ENCODE measurements at places on chromosomes 2 and 18.

- DNase-seq: no peak
Measured at GRCh38 chr18:25279133-25279532, 72.8 kb downstream of the ZNF521 start.

DNA sequence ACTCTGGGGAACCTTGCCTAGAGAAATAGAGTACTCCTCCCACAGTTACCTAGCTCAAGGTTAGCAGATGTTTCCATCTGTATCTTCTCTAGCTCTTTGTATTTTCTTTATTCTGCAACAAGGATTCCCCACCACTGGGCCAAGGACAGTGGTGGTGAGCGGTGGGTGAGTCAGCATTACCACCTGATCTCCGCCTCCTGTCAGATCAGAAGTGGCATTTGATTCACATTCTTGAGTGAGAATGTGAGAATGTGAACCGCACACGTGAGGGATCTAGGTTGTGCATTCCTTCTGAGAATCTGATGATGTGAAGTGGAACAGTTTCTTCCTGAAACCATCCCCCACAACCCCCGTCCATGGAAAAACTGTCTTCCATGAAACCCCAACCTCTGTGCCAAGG is 9.0 kb downstream of the EPB41L3 start:
- DNase-seq: no peak

DNA sequence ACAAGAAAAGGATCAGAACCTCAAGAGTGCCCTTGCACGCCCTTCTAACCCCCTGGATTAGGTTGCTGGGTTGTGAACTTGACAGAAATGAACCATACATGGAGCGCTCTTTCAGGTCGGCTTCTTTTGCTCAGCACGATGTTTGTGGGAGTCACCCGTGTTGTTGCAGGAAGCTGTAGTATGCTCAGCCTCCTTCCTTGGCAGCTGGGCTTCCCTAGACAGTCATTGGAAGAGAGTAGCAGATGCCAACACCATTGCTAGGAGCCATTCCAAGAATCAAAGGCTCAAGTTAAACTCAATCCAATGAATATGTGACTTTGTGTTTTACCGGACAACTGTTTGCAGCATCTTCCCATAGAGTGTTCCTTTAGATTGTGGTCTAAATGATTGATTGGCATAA is 47.0 kb downstream of the RAB12 start:
- no peak for DNase-seq

- no peak for DNase-seq
Measured at GRCh38 chr18:50374220-50374752, 560 bp upstream of the SKA1 start.

GRCh38 chr18:54251606-54252390 is 17.5 kb upstream of the POLI start:
- no peak for DNase-seq

- no peak for DNase-seq
Measured at GRCh38 chr18:55744206-55744605, 156.2 kb upstream of the TCF4 start.

DNA sequence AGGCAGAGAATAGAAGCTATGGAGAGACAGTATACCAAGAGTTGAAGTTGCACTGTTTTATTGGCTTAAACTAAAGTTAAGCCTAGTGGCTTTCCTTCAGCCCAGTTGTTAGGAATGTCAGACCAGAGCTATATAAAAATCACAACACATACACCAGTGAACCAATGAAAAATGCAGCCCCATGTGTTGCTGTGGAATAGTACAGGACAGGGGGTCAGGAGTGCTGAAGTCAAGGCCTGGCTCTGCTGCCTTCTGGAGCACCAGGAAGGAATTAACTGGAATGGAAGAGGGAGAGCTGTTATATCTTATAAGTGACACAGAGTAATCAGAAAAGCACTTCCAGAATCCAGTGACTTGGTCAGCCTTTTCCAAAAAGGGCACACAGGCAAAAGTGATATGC is 58.9 kb downstream of the OSR1 start:
- DNase-seq: no peak

All from hematopoietic multipotent progenitor cell treated with erythropoietin and hydrocortisone succinate and interleukin-3 and kit ligand, for 4 days (in vitro differentiated cells).